ENCODE measurements at places on chromosomes 7 and 10.

DNA sequence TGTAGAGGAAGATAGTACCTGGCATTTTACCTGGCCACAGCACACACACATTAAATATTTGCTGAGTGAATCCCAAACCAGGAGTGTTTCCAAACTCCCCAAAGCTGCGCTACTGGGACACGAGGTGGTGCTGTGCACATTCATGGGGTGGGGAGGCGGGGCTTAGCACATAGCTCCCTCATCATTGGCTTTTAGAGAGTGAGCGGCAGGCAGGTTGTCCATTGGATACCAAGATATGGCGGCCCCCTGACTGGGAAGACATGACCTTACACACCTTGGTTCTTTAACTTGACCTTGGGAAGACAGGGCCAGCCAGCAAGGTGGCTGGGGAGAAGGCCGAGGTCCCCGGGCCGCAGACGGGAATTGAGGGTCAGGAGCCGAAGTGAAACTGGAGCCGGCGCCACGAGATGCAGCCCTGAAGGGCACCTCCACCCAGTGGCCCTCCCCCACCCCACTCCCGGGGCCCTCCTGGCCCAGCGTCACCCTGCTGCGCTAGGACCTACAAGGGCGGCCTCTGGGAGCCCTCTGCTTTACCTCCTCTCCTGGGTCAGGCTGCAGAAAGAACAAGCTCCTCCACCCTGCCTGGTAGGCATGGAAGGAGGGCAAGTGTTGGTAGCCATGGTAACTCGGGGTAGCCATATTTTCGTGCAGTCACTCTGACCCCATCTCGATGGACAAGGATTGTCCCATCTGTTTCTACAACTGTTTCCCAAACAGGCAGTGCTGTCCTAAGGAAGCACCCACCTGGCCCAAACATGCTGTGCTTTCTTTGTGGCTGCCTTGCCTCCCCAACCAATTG is 24.0 kb downstream of the TMEM176A start:
- no peak for DNase-seq

DNA sequence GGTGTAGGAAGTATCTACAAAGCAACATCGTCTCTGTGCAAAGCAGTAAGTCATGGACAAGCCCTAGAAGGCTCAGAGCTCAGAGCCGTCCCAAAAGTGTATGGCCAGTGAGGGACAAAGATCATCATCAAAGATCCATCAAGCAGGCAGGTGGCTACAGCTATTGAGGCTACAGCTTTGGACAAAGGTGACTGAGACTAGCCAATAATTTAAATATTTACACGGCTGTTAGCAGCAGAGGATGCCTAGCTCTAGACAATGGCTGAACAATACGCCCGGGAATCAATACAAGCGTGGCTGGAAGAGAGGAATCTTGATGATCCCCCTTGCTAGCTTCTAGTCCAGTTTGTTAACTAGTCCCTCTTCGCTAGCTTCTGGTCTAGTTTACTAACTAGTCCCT is 17.9 kb downstream of the NMT2 start:
- no peak for DNase-seq

DNA sequence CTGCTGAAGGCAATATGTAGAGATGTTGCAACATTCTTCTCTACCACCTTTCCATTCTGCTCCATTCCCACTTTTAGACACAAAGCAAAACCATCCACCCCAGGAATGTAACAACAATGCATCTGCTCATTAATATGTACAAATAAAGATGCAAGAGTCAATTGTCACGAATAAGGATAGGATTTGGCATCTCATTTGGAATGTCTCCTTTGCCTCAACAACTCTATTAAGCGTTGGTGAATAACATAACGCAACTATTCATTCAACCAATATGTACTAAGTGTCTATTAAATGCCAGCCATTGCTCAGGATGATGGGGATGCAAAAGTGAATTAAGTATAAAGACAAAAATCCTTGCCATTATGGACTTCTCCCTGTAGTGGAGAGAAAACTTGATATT is 152.1 kb downstream of the JAZF1 start:
- DNase-seq = no peak

DNA sequence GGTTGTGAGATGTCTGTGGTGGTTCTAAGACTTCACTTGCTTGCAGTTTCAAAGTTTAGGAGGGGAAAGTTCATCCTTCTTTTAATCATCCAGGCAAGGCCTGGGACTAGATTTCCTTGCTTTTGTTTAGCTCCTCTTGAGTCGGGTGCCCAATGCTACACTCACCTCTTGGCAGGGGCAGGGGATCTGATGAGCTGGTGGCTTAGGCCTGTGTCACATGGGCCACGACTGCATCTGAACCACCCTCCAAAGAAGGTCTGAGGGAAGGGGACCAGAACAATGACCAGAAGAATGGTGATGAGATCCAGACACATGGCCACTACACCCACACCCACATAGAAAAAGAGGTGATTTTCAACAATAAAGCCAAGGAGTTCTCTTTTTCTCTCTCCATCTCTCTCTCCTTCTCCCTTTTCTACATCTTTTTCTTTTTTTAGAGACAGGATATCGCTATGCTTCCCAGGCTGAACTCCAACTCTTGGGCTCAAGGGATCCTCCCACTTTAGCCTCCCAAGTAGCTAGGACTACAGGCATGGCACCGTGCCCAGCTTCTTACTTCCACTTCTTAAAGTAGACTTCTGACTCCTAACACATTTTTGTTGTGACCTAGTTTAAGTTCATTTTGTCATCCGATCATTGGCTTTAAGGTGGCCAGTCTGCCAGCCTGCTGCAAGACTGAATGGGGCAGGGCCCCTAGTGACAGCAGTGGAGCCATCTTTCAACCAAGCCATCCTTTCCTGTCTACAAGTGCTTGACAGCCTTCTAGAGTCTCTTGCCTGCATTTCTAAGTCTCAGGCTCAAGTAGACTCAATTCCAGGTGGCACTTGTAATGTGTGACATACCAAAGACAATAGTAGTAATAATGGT is 350.9 kb downstream of the RNLS start:
- DNase-seq = peak; percentile 13

- DNase-seq = no peak
Measured at GRCh38 chr7:46444256-46444655, 523.2 kb upstream of the IGFBP3 start.

DNA sequence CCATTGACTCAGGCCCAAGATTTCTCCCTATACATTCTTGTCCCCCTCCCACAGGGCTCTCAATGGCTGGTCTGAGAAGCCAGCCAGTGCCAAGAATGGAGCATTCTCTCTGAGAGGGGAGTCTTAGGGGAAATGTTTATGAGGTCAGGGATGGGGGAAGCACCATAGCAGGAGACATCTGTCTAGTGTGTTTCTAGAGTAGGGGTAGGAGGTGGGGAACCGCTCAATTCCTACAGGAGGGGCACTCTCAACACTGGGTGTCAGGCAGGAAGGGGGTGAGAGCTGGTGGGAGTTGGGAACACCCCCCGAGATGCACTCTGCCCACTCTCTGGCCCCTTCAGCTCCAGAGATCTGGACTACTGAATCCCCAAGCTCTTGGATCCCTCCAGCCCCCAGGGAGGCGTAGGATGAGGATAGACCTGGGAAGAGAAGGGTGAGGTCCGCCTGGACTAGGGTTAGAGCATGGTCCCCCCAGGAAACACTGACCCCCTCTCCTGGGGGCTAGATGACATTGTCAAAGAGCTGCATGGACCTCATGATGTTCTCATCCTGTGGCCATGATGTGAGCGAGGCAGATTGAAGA is 8.7 kb upstream of the OGA start:
- no peak for DNase-seq

- no peak for DNase-seq
Measured at GRCh38 chr7:64999165-65000004, 7.1 kb downstream of the ERV3-1 start.

DNA sequence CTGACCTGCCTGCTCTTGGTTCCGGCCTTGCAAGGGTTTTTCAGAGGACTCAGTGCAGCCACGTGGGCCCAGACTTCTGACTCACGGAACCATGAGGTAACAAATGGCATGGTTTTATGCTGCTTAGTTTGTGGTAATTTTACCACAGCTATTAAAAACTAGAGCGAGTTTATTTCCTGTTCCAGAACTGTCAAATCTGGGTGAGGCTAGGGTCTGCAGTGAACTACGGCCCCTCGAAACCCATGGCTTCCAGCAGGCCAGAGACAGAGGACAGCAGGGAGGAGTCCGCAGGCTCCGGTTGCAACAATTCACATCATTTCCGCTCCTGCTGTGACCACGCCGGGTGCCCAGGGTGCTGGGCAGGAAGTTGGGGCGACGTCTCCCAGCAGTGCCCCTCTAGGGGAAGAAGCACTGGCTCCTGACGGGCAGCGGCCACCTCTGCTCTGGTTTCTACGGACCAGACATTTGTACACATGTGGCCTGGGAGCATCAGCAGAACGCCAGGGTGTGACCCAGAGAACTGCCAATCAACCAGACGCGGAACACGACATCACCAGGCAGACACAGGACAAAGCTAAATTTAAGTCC is 74.8 kb downstream of the ADARB2 start:
- no peak for DNase-seq

DNA sequence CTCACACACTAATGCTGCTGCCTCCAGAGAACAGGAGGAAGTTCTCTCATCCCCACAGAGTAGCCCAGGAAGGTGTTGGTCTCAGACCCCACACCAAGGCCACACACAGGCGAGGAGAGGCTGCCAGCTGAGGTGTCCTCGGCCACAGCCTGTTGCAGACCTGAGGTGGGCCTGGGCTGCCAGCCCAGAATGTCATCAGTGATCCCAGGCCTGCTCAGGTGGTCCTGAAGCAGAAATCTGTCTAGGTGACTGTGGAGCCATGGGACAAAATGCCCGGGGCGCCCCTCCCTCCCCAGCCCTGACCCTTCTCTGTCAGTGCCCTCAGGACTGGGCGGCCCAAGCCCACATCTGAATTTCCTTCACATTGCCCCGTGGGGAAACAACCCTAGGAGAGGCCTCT is 43.5 kb upstream of the LRRC4 start:
- DNase-seq = no peak

GRCh38 chr10:49296382-49296781 is 2.6 kb upstream of the C10orf71 start:
- DNase-seq = no peak

DNA sequence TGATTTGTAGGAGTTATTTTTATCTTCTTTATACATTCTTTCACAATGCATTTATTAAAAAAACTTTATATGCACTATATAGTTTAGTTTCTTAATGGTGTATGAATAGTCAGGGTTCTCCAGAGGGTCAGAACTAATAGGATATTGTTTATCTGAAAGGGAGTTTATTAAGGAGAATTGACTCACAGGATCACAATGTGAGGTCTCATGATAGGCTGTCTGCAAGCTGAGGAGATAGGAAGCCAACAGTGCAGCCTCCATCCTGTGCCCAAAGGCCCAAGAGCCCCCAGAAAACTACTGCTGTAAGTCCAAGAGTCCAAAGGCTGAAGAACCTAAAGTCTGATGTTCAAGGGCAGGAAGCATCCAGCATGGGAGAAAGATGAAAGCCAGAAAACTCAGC is 192.8 kb upstream of the AHR start:
- no peak for DNase-seq

- no peak for DNase-seq
Measured at GRCh38 chr10:78684947-78685346, 383.8 kb upstream of the ZMIZ1 start.

GRCh38 chr7:40839881-40840280 is 705.1 kb downstream of the SUGCT start:
- no peak for DNase-seq

- peak; percentile 40 for DNase-seq
Measured at GRCh38 chr7:103524042-103524907, 78.3 kb upstream of the SLC26A5 start.

DNA sequence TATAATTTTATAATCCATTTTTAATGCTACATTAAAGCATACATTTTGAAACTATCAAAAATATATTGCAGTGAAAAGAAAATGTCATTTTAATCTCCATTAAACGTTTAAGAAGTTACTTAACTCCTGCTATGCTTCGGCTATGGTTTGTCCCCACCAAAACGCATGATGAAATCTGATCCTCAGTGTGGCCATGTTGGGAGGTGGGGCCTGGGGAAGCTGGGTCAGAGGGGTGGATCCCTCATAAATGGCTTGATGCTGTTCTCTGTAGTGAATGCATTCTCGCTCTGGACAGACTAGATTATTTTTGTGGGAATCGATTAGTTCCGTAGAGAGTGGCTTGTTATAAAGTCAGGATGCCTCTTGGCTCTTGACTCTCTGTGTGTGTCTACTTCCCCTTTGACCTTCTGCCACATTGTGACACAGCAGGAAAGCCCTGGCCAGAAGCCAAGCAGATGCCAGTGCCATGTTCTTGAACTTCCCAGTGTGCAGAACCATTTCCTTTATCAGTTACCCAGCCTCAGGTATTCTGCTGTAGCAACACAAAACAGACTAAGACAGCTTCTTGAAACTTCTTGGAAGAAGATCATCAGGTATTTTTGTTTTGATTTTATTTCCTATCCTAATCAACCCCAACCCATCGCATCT is 77.8 kb downstream of the TCERG1L start:
- no peak for DNase-seq

DNA sequence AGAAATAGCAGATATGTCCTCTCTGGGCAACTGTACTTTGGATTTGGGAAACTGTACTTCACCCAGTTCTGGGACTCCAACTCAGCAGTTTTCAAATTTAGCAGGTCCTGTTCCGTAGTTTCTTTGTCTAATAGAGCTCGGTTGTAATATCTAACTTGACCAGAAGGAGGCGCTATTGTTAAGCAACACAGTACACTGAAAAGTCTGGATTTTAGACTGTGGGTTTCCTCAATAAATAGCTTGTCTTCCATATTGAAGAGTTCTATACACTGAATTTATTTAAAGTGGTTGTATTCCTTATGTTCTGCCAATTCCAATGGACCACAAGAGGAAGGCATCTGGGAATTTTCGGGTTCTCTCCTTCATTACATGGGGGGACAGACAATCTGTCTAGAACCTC is 39.8 kb downstream of the ELFN1 start:
- DNase-seq = no peak

DNA sequence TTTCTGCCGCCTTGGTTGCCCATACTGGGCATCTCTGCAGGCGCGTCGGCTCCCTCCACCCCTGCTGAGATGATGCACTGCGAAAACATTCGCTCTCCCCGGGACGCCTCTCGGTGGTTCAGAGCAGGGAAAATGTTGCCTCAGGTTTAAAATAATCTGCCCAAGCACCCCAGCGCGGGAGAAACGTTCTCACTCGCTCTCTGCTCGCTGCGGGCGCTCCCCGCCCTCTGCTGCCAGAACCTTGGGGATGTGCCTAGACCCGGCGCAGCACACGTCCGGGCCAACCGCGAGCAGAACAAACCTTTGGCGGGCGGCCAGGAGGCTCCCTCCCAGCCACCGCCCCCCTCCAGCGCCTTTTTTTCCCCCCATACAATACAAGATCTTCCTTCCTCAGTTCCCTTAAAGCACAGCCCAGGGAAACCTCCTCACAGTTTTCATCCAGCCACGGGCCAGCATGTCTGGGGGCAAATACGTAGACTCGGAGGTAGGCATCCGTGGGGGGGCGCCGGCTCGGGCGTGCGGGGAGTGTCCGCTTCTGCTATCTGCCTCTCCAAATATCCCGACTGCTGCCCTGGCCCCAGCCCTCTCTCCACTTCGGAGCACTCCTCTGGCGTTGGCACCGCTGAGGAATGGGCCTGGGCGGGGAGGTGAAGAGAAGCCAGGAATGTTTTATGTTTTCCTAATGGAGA is at the start of gene CAV1:
TSS of gene CAV1 (plus strand) at position 428 of the 689 bp plus-strand sequence. CDS start at position 455, 27 bp downstream.
- DNase-seq = peak; percentile 76
